ENCODE measurements at places on chromosomes 3 and 15.
A peak's percentile ranks its signal among the peaks of the same experiment; 100 is the strongest.

DNA sequence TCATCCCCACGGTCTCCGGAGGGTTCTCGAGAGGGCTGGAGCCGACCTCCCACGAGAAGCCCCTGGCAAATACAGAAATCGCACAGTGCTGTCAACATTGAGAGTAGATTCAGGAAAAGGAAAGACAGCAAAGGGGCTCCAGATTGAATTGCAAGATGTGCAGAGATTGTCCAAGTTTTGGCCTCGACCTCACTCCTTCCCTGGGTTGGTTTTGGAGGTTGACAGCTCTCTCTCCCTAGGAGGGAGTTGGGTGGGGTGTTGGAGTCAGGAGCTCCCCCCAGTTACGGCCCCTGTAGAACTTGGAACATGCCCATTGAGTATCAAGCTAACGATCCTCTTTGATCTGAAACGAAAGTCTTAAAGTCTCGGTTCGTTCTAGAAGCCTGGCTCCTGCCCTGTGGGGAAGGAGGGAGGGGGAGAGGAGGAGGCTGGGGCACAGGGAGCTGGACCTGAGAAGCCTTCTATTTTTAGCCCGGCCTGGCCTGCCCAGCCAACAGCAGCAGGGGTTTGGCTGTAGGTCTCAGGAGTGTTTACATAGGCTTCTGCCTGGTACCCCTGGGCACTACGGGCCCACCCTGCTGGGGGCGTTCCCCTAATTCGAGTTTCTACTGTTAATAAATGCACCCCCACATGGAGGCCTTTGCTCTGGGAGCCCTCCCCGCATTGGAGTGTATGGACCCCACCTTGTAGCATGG, 672 bp upstream of the KY start:
- no peak for DNase-seq

- DNase-seq = no peak
Measured at GRCh38 chr3:73215281-73215680, 153.8 kb downstream of the EBLN2 start.

GRCh38 chr3:157129803-157130466, 30.0 kb downstream of the CCNL1 start:
- DNase-seq = no peak

GRCh38 chr3:70550723-70551319, 238.4 kb upstream of the MDFIC2 start:
- DNase-seq = peak; percentile 3

DNA sequence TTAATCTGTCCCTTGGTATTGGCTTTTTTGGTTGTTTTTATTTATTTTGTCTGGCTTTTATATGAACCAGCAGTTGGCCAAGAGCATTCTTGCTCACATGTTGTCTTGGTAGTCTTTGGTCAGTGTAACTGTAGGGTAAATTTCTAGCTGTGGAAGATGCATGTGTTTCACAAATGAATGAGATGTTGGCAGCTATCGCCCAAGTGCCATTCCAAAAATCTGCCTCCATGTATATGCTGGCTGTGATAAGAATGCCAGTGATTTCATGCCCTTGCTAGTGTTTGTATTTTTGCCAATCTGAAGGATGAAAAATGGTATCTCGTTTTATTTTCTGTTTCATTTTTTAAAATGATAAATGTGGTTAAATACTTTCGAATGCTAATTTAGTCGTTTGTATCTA, 50.1 kb downstream of the TLNRD1 start:
- no peak for DNase-seq

DNA sequence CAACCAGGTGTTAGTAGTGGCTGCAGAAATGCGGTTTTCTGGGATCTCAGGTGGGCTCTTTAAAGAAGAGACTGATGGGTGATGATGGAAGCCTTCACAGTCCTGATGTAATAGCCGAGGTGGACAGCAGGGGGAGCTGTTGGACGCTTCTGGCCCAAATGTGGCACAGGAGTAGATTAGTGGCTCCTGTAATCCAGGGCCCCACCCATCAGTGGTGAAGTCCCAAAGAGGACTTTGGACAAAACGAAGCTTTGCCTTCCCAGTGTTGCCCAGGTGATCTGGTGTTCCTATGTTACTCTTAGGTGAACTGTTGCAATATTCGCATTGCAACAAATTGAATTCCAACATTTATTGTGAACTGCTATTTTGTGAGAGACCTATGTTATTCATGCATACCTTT, 31.8 kb upstream of the MYZAP start:
- DNase-seq = no peak

- no peak for DNase-seq
Measured at GRCh38 chr15:99283717-99284116, 32.4 kb downstream of the LRRC28 start.

- DNase-seq = no peak
Measured at GRCh38 chr3:178131801-178132200, 404.4 kb upstream of the KCNMB2 start.

- DNase-seq = no peak
Measured at GRCh38 chr3:122609798-122610559, 32.5 kb downstream of the PARP15 start.

DNA sequence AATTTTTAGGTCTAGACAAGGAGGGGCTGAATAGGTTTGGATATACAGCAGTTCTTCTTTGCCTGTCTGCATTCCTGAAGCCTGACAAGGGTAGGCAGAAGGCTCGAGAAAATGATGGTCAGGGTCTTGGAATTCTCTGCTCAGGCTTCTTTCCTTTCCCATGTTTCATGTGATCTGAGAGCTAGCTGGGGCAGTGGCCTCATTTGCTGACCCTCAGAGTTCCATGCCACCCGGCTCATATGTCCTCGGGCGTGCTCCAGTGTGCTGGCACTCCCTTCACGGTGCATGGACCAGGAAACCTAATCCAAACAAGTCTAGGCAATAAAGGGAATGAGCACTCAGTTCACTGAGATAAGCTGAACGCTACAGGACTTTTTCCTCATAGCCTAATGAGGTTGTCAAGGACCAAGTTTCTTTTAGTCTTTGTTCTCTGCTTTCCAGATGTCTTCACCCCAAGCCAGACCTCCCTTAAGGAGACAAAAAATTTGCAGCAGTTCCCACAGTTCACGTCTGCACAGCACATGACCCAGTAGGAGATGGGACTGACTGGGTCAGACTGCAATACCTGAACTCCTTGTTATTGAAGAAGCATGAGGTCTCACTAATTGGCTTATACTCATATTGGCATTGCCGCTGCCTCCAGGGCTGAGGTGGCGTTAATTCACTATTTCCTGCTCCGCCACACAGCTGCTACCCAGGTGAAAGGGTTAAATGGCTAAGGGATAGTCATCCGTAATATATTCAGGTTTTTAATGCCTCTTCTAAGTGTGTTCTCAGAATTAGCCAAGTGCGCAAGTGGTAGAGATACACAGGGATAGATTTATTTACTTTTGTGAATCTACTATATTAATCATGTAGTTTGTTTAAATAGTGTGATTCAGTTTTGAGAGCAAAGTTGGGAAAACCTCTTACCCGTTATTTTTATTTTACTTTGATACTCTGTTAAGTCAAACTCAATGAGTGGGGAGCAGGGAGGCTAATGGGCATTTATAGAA, 15.3 kb upstream of the RTP4 start:
- no peak for DNase-seq

DNA sequence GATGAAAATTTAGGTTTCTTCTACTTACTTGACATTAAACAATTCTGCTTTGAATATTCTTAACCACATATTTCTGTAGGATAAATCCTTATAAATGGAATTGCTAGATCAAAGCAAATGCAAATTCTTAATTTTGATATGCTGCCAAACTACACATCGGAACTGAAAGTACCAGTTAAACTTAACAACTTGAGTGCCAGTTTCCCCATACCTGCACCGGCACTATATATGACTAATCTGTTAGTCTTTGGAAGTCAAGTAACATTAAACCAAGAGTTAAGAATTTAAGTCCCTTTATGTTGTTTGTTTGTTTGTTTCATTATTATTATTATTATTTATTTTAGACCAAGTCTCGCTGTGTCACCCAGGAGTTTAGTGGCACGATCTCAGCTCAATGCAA, 103.9 kb upstream of the AKAP13 start:
- no peak for DNase-seq

GRCh38 chr15:62021991-62022600, 38.2 kb downstream of the VPS13C start:
- DNase-seq = peak; percentile 61

DNA sequence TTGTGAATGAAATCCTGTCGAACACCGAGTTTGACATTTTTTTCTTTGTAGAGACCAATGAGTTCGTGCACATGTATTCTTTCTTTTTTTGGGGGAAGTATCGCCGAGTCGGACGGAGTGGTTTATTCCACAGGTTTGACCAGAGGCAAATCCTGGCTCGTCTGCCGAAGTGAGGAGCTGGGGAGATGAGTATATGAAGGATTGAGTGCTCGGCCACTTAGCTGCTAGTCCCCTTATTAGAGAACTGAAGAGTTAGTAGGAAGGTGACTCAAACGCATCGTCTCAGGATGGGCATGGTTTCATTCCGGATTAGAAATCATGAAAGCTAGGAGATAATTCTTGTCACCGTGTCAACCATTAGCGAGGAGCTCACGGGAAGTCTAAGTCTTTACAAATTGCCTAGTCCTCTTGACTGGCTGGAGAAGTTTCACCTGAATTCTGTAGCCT, 154.7 kb upstream of the GOLIM4 start:
- DNase-seq = no peak

DNA sequence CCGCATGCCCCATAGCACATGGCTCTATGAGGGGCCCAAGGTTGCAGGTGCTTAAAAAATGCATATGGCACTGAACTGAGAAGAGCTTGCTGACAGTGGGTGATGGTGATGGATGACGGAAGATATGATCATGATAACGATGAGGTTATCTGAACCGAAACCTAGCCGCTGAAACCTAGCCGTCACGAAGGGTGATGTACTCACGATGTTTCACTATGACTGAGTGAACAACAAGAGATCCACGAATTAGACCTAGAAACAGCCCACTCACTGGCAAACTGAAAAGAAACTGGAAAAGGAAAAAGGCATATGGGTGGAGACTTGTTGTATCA, 57.6 kb upstream of the BCL6 start:
- DNase-seq = no peak

DNA sequence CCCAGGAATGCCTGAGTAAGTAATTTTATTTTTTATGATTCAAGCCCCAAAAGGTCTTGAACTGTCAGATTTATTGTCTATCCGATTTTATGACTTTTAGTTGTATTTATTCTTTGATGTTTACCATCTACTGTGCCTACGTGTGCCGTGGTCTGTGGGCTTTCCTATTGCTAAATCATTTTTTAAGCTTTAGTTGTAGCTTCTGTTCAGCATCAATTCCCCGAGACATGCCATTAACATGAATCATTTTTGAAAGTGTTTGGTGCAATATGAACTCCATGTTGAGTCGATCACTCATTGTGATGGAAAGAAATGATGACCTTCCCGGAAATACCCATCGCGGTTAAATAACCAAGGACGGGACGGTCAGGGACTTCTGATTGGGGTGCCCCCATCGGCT, 268.7 kb upstream of the THRB start:
- DNase-seq = no peak

DNA sequence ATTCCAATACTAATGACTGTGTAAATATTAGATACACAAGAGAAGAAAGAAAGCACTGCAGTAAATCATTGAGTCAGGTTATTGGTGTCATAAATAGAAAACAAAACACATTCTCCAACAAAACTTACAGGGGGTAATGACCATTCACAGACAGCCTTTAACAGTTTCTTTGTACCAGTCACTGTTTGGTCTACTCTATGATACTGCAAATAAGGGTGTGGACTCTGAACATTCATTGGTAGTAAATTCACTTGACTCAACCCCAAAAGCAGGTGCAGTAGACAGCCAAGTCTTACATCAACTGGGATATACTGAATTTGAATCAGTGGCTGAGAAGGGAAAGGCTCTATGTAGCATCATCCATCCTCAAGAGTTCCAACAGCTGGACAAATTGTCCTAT, 463.5 kb downstream of the FOXP1 start:
- DNase-seq = no peak

- no peak for DNase-seq
Measured at GRCh38 chr15:51089699-51090453, 4.8 kb downstream of the TNFAIP8L3 start.

DNA sequence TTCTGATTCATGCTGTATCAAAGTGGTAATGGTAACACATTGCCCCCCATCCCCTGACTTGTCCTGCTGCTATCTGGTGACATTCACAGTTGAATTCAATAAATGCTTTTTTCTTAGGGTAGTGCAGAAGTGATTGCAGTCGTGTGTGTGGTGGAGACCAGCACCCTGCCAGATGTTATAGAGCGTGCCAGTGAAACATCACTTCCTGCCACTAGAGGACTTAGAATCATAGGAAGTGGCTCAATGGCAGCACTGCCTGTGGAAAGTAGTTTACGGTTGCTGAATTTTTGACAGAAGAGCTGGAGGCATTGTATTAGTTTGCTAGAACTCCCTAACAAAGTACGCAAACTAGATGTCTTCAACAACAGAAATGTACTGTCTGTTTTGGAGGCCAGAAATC, 37.4 kb upstream of the P2RY12 start:
- DNase-seq = no peak

GRCh38 chr3:32401126-32401525, 9.5 kb downstream of the CMTM7 start:
- DNase-seq = no peak

DNA sequence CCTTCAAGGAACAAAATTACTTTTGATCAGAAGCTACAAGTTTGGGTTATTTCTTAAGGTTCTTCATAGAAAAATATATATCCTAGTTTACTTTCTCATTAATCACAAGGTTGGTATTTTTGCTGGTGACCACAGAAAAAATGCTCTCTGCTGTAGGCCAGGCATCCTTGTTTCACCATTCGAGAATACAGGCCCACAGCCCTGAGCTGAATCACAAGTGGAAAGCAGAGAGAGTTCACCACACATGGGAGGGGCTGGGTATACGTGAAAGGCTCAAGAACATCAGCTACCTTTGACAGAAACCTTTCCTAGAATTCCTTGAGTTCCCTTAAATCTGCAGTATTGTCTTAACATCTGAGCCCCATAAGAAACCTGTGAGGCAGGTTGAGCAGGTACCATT, 23.2 kb downstream of the CPEB1 start:
- DNase-seq = no peak

DNA sequence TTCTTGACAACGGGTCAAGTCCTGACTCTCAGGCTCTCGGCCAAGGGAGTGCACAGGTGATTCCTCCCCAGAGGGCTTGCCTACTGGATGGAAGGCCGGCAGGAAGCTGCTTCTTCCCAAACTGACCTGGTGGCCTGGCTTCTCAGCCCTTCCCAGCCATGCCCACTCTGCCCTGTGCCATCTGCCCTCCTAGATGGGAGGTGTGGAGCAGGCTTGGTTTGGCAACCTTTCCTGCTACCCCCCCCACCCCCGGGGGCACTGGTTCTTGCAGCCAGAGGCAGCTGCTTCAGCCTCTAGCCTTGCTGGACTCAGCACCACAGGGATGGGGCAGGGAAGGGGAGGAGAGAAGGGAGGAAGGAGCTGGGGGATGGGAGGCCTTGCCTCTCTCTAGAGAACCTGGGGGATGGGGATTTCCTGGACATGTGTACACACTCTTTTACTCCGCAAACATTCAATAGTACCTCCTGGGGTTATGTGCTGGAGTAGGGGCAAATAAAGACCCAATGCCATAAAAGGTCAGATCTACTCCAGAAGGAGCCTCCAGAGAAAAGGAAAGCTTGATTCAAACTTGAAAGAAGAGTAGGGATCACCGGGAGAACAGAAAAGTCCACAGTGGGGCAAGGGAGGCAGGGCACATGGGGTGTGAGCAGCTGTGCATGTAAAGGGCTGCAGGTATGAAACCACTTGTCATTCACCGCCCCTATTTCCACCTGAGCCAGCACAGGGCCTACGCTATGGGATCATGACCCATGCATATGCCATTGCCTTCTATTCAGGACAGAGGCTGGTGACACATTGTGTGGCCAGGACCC, 4.2 kb upstream of the DAPK2 start:
- no peak for DNase-seq

- no peak for DNase-seq
Measured at GRCh38 chr3:100072326-100073048, 41.8 kb downstream of the FILIP1L start.

Measured in SW 1271 (cell line).